Calu3 (cell line): ENCODE measurements at places on chromosomes 12 and 14. TPM values are rescaled to one million over a fixed set of nuclear protein-coding genes. Genes with fewer than 3 reads are reported as not detected.

The ACOT6 gene
- not detected in 2 replicates for total RNA-seq

The KCTD10 gene
- 56.7 and 59.0 TPM in 2 replicates for total RNA-seq

The MMP19 gene
- total RNA-seq, result not detected in 2 replicates

DNA sequence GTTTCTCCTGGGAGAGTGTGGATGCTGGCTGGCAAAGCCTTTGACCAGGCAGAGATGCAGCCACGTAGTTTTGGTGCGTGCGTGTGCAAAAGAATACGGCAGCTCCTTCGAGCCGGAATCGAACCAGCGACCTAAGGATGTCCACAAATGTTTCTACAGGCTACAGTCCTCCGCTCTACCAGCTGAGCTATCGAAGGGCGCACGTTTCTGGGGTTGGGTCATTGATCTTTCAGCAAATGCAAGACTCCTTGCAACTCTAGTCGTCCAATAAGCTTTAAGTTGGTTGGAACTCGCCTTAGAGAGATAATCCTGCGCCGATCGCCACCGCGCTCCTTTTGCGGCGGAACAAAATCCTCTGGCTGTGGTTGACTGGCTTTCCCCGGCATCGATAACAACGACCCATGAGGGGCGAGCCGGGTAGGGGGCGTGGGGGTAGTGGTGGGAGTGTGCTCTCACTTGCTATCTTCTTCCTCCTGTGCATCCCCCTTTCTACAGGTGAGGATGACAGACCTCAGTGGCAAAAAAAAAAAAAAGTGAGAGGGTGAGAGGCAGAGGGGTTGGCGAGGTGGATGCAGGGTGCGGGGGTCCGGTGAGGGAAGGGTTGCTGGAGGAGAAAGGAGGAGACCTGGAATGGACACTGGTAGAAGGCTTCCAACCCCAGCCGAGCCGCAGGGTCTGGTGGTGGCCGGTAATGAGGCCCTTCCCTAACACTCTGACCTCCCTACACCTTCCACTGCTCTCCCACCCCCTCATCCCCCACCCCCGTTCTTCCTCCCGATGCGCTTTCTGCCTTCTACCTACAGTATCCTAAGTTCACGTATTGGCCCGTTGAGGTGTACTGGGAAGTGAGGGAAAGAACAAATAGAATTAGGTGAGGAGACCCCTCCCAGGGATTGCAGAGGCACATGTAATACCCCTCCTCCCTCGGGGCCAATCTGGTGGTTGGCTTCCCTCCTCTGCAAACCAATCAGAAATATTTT lies 11.8 kb upstream of the OR6S1 start:
- peaks cover 67% of the 10 kb centered on the region for H3K27me3 ChIP-seq
- no peak overlapping the region for H3K27ac ChIP-seq
- no peaks in the 10 kb centered on the region for H3K36me3 ChIP-seq
- peak; percentile 13 for DNase-seq

DNA sequence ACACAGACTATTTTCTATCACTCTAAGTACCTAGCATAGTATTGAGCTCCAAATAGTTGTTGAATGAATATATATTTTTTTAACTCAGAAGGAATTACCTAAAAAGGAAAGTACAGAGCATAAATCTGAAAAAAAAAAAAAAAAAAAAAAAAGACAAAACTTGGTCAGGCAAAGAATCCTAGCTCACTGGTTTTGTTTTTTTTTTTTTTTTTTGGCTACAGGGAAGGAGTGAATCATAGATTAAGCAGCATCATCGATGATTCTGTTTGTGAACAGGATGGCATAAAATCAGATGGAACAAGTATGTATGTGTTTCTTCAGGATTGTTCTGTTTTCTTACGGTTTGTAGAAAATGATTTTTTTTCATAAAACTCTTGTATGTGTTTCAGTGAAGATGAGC lies 66.1 kb upstream of the BCAT1 start:
- no peaks in the 10 kb centered on the region for H3K36me3 ChIP-seq
- no peak for DNase-seq
- H3K27ac ChIP-seq, result no peak overlapping the region
- H3K4me3 ChIP-seq, result no peak overlapping the region

GRCh38 chr12:56425193-56425592 lies 24.0 kb downstream of the TIMELESS start:
- no peaks in the 10 kb centered on the region for H3K27me3 ChIP-seq
- H3K4me3 ChIP-seq, result no peak overlapping the region
- H3K36me3 ChIP-seq, result peaks cover 19% of the 10 kb centered on the region
- no peak for DNase-seq

DNA sequence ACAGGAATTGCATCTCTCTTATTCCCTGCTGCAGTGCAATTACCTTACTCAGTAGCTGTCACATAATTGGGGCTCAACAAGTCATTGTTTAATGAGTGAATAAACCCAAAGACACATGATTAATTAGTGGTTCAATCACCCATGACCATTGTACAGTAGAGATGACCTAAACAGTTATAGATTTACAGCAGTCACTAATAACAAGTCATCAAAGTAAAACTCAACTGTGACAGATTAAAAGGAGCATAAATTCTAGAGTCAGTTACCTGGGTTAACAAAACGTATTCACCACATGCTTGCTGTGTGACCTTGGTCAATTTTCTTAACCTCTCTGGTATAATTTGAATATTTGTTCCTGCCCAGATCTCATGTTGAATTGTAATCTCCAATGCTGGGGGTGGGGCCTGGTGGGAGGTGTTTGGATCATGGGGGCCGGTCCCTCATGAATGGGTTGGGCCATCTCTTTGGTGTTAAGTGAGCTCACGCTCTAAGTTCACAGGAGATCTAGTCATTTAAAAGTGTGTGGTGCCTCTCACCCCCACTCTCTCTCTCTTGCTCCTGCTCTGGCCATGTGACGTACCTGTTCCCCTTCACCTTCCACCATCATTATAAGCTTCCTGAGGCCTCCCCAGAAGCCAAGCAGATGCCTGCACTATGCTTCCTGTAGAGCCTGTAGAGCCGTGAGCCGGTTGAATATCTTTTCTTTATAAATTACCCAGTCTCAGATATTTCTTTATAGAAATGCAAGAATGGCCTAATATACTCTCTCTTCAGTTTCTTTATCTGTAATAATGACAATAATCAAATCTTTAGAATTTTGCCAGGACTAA lies 141.9 kb upstream of the PLEKHG7 start:
- DNase-seq, result no peak
- H3K4me3 ChIP-seq, result no peak overlapping the region
- no peaks in the 10 kb centered on the region for H3K36me3 ChIP-seq
- peak overlapping the region; percentile 53 for H3K27ac ChIP-seq
